ENCODE measurements at places on chromosomes 16 and 17. TPM values are rescaled to one million over a fixed set of nuclear protein-coding genes. Genes with fewer than 3 reads are reported as not detected.

Gene CCL16
- total RNA-seq: not detected

GRCh38 chr17:77889866-77890760 lies 68.4 kb upstream of the TNRC6C start:
- no peak for DNase-seq

DNA sequence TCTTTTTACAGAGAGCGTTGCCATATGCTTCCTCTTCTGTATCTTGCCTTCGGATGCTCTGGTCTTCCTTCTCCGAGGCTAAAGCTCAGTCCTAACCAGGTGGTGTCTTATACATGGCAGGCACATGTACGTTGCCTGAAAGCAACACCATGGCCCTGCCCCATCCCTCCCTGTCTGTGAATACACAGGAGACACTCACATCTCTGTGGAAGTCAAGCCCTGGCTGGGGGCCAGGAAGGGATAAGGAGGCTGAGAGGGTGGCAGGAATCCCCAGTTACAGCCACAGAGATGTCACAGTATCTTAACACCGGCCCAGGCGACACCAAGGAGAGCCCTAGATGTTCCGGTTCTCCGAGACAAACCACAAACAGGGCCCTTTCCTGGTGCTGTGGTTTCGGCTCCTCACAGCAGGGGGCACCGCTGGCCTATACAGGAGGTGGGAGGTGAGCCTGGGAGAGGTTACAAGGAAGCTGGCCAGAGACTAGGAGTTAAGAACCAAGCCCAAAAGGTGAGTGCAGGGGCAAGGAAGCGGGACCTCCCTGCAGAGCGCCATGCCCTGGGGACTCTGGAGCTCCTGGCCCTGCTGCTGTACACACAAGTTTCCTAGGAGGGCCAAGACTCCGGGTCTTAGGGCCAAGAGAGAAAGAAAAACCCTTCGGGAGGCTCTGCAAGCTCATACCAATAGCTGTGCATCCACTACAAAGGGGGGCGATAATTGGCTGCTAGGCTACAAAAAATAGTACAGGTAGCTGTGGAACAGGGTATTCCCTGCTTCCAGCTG lies 41.7 kb downstream of the SRL start:
- peak; percentile 81 for DNase-seq

Gene SP2
- 12.0 TPM for total RNA-seq

GRCh38 chr16:85859818-85860125 lies 39.2 kb upstream of the IRF8 start:
- DNase-seq: no peak

DNA sequence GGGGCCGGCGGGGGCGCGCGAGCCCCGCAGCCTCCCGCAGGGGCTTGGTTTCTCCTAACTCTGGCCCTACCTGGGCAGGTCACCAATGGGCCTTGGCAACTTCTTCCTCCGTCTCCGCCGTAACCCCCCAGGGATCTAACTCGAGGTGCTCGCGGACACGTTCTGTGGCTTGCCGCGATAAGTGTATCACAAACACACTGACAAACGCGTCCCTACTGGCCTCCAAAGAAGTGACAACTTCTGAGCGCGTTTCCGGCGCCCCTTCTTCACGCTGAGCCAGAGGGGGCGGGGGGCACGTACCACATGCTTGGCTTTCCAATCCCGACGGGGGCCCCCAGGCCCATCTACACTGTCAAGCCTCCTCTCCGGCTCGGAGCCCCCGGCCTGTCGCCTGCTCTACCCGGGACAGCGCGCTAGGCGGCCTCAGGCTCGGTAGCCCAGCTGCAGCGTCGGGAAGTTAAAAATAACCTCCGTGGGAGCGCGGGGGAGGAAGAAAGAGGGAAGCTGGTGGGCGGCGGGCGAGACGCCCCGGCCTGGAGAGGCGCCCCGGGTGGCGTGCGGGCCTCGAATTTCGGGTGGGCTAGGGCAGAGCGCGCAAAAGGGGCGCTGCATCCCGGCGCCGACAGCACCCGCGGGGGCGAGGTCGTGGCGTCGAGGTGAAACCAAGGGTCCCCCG lies 725 bp upstream of the SPHK1 start:
- DNase-seq: peak; percentile 79

All from stomach (tissue), 19 donors.